NCI-H774 (cell line): ENCODE measurements at places on chromosomes 3 and 15.

DNA sequence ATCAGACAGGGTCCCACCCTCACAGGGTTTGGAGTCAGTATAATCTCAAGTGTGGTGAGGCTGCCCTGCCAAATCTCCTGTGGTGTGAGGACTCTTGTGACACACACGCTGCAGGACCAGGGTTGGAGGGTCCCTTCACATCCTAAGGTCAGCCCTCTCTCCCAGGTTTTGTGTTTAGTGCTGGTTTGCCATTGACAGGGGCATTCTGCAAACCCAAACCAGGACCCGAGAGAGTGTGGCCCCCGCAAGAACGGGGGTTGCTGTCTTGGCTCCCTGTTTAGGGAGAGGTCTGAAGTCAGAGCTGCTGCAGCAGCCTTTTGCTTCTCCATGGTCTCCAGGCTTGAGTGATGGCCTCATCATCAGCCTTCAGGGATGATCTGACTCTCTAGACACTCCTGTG is 14.7 kb downstream of the FAM107A start:
- DNase-seq = no peak

- DNase-seq = peak; percentile 71
These were observed at the start of gene ZNF35 for GRCh38 chr3:44648564-44649229. TSS of gene ZNF35 (plus strand) at chr3:44648732. CDS start at chr3:44651068, 2,336 bp downstream.

DNA sequence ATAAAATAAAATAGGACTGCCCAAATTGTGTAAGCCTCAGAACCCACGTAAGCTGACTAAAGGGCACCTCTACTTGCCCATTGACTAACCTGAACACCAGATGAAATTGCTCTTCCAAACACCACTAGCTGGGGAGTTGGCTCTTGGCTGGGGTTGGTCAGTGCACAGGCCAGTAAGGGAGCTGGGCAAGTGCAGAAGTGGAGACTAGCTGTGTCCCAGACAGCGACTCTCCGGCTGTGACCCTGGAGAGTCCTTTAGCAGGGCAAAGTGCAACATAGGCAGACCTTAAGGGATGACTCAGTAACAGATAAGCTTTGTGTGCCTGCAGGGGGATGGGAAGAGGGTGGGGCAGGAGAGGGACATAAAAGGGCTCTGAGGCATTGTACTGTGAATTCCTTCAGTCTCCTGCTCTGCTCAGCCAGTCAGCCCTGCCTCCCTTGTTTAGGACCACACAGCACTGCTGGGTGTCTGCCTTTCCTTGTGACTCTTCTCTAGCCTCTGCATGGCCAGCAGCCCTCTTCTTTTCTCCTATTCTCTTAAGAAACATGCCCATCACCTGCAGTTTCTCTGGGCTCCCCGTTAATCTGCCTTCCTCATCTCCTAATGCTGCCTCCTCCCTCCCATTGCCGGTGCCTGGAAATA is 13.2 kb downstream of the NR1I2 start:
- no peak for DNase-seq

- DNase-seq = no peak
These were observed 505.1 kb downstream of the CNTN4 start for GRCh38 chr3:2603692-2604289.

GRCh38 chr3:158470944-158471638 is 99.9 kb upstream of the MLF1 start:
- no peak for DNase-seq

- no peak for DNase-seq
These were observed 14.1 kb upstream of the TOPAZ1 start for GRCh38 chr3:44227632-44228031.

GRCh38 chr3:99365979-99366378 is 272.4 kb upstream of the COL8A1 start:
- no peak for DNase-seq

DNA sequence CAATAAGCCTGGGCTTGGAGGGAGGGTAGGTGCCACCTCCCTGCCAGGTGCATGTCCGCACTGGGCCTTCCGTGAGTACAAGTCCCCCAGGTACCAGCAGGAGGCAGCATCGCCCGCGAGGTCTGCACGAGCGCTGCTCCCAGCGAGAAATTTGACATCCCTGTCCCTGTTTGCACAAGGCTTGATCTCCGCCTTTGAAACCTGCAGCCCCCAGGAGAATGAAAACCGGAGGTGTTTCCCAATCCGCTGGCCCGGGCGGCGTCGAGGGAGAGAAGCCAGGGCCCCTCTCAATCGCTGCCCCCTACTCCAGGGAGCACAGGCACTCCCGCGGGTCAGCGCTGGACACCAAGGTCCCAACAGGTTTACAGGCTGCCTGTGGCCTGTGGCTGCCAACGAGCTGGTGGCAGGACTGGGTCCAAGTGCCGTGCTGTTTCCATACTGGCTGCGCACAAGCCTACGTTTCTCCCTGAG is 961 bp downstream of the HAPLN3 start:
- peak; percentile 29 for DNase-seq

- no peak for DNase-seq
These were observed 92.6 kb upstream of the MYRIP start for GRCh38 chr3:39716849-39717248.

- no peak for DNase-seq
These were observed 121.9 kb downstream of the SLCO3A1 start for GRCh38 chr15:91975241-91975978.

- peak; percentile 89 for DNase-seq
These were observed 224.3 kb upstream of the SOX2 start for GRCh38 chr3:181487236-181487978.

- no peak for DNase-seq
These were observed 26.5 kb downstream of the P3H2 start for GRCh38 chr3:190094160-190094718.

DNA sequence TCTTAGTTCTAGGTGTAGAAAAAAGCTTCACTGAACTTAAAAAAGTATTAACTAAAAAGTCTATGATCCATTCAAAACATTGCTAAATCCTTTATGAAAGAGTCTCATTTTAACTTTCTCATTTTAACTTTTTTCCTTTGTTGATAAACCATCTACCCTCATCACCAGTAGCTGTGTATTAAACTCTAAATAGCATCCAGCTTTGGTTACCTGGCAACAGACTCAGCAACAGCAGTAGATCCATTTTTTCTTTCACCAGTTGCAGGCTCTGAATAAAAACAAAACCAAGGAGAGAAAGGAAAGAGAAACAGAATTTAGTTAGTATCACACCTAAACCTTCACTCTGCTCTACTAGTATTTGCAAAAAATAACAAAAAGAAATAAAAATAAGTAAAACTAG is 51.6 kb downstream of the TP53BP1 start:
- DNase-seq = no peak

GRCh38 chr3:4887177-4887576 is 92.1 kb upstream of the BHLHE40 start:
- DNase-seq = no peak

GRCh38 chr15:36885771-36886170 is 214.6 kb downstream of the MEIS2 start:
- DNase-seq = no peak

- DNase-seq = no peak
These were observed 80.1 kb upstream of the GBE1 start for GRCh38 chr3:81841540-81841939.

DNA sequence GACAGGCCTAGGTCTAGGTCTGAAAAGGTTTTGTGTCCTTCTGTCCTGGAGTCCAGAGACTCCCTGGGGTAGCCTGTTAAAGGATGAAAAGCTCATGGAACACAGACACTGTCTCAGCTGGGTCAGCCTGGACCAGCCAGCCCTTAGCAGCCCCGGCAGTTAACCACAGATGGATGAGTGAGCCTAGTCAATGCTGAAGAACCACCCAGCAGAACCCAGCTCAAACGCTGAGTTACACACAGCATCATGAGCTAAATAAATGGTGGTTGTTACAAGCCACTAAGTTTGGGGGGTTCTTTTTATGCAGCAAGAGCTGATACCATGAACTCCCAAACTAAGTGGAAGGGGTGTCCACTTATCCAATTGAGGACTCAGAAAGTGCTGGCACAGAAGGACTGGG is 472.8 kb upstream of the PROK2 start:
- no peak for DNase-seq
